Sigmoid colon (tissue), 7 donors: ENCODE measurements at places on chromosomes 13 and 19.

GRCh38 chr13:33639626-33640080 is 178.3 kb upstream of the RFC3 start:
- DNase-seq: no peak

DNA sequence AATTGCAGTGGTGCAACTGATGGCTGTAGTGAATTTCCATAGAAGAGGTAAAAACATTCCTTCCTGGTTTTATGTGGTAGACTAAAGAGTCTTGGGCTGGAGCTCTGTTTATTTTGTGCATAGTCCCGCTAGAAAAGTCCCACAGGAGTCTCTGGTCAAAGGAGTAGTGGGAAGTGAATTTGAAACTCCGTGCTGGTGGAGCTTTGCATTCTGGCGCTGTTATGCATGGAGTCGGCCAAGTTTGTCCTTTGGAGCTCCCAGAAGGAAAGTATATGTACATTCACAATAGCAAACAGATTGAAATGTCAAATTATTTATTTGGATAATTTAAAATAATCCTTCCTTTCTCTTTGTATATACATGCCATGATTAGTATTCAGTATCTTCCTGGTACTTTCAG is 296.5 kb downstream of the LMO7 start:
- DNase-seq: no peak

DNA sequence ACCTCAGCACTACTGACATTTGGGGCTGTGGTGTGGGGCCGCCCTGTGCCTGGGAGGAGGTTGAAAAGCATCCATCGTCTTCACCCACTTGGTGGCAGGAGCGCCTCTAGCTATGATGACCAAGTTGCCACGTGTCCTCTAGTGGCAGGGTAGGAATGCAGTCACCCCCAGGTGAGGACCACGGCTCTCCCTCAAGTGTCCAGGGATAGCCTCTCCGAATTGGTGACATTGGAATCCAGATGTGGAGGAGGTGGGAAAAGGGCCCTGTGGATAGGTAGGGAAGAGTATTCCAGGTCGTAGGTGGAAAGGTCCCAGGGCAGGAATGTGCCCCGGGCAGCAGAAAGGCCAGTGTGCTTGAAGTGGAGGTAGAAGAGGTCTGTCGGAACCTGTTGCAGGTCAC is 37.6 kb downstream of the ARHGEF18 start:
- no peak for DNase-seq

DNA sequence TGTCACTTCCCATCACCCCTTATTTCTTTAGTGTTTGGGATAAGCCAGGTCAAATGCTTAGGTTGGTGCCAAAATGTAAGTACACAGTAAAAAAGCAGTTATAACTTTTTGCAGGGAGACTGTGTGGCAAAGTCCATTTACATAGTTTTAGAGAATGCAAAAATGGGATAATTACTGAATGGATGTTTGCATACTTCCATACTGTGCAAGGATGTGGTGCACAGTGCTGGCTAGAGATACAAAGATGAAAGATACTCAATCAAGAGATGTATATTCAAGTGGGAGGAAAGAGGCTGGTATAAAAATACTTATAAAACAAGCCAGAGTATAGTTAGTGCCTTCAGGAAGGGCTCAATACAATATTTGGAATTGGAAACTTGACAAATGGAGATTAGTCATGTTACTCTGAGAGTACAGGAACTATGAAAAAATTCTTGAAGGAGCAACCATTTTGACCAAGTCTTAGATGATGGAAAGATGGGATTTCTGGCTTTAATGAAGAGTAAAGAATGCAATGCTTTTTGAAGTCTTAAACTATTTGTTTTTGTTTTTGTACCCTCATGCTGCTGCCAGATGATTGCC is 8.0 kb downstream of the PDS5B start:
- DNase-seq: no peak

GRCh38 chr19:44974857-44975256 is 19.7 kb downstream of the CLPTM1 start:
- no peak for DNase-seq

DNA sequence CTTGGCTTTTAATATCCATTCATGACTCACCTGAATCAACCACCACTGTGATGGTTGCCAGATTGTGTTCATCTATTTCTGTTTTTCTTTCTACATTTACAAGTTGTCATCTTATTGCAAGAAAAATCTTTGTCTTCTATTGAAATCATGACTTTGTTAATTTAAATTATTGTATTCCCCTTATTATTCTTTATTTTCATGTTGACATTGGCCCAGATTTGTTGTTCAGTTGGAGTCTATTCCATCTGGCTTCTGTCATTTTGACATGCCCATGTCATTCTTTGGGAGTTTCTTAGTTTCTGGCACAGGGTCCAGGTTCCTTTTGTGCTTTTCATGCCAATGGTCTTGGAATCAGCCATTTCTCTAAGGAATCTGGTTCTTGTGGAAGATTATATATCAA is 19.9 kb upstream of the DACH1 start:
- DNase-seq: no peak

GRCh38 chr19:17721821-17722220 is 2.5 kb downstream of the MAP1S start:
- no peak for DNase-seq
